ENCODE measurements at places on chromosomes 16 and 17.

DNA sequence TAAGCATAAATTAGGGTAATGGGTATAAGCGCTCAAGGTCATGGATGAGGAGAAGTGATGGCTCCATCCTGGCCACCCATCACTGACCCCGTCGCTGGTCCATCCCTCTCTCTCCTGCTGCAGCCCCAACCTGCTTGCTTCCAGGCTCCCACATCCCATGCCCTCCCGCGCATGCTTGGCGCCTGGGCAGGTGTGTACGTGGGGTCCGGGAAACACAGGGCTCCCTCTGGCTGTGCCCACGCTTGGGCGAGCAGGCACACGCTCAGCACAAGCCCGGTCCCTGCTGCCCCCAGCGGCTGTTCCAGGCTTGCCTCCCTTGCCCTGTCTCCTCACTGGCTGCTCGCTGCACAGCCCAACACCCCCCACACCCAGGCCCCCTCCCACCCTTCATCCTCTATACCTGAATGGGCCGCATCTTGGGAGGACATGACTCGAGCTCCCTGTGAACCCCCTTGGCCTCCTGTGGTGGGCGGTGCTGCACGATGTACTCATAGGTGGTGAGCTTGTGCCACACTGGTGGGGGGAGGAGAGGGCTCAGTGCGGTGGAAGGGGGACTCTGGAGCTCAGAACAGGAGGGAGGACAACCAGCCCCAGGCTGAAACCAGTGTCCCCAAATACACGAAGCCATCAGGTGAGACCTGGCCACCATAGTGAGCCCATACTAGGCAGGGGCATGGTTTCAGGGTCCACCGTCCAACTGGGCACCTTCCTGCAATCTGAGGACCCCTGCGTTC lies 4.7 kb upstream of the TPPP3 start:
- DNase-seq: no peak

DNA sequence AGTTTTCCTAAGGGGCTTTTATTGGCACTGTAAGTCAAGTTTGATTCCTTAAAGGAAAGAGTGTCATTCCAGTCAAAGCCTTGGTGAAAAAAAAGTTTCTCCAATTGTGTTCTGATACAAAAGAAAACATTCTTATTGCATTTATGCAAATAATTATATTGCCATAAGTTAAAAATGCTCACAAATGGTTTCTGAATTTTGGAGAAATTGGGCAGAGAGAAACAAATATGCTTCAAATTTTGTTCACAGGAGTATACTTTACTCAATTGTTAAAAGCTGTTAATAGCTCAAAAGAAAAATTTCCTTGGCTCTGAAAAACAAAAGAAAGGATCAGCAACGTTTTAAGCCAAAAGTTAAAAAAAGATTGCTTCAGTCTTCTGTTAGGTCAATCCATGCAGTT lies 60.2 kb downstream of the PIGL start:
- DNase-seq: no peak

DNA sequence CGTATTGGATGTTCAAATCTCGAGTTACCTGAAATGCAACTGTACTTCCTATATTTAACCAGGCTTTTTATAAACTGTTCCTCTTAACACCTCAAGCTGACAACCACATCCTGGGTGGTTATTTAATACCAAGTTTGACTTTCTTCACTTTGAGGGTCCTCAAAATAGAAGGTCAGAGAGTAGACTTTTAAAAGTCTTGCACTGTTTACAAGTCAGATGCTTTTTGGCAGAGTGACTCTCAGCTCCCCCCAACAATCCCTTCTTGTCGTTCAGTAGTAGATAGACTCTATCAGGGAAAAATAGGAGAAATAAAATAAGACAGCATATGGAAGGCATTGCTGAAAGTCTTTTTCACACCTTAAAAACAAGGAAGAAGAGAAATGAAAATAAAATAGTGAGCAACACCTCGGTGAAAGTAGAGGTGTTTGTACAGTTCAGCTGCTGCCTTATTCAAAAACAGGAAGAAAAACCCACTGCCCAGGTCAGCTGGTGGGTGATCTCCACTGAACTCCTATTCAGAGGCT lies 650.4 kb downstream of the WWOX start:
- no peak for DNase-seq

- DNase-seq: no peak
Measured at GRCh38 chr17:49547566-49547965, 28.1 kb upstream of the NXPH3 start.

- DNase-seq: no peak
Measured at GRCh38 chr17:74810699-74811485, 34.7 kb upstream of the NAT9 start.

- no peak for DNase-seq
Measured at GRCh38 chr17:46836500-46836899, 14.9 kb upstream of the WNT9B start.

DNA sequence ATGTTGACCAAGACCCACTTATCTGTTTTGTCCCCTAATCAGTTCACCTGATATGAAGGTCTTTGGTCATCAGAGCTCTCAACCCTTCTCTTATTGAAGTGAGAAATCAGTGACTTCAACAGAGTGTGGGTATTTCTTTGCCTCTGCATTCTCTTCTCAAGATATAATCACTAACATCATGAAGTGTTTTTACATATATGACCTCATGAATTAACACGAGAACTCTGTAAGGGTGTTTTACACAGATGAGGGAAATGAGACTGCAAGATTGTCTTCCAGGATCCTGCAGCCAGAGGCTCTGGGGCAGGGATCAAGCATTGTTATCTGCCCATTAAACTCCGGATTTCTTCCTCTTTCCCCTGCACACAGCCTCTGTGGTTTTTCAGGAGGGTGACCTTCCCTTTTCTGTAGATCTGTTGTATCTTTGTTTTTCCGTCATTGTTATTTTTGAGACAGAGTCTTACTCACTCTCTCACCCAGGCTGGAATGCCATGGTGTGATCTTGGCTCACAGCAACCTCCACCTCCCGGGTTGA lies 22.7 kb downstream of the LCMT1 start:
- DNase-seq: no peak

DNA sequence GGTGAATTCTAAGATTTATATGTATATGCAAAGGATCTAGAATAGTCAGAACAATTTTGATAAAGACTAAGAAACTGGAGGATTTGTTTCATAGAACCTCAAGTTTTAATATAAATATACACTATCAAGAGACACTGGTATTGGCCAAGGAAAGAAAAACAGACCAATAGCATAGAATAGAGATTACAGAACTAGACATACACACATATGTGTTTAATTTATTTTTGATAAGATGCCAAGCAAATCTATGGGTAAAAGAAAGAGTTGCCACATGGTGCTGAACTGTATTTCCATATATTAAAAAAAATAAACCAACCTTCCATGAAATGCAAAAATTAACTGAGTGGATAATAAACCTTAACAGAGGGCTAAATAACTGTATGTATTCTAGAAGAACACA lies 27.9 kb upstream of the LRRC37A3 start:
- DNase-seq: no peak

DNA sequence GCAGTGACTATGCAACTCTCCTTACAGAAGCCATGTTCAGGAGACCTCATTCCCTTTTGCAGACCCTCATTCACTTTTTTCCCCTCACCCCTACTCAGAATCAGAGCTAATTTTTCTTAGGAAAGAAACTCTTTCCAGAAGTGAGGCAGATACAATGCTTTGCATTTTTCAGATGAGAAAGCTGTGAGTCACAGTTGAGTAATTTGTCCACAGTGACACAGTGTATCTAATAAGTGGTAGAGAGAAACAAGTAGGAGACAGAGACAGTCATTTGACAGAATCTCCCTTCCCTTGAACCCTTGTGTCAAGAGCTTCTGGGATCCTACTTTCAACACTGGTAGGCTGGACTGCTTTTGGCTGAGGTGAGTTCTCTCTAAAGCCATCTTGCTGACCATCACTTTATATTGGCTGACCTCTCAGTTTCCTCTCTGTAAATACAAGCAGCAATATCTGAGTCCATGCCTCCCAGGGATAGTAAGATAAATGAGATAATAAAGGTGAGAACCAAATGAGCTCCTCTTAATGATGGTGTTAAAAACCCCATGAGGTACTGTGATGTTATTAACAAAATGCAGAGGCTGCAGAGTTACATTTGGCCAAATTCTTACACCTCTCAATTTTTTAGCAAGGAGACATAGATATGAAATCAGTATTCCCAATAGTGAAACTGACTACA lies 130.8 kb downstream of the CA10 start:
- no peak for DNase-seq

DNA sequence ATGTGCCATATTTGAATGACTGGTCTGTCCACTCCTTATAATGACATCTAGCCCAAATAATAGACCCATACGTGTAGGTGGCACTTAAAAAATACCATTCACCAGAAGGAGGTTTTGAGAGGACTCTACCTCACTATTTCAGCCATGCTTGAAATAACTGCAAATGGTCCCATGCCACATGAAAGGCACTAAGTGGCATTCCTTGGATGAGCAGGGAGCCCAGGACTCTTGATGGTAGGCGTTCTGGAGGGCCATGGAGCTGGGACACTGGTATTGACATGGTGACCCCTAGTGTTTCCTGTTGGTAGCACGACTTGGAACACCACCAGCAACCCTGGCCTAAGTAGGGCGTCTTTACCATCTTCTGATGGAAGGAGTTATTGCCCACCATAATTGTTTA lies 148.7 kb upstream of the ZFHX3 start:
- DNase-seq: no peak

Data from right renal cortex interstitium (tissue), 3 donors.